ENCODE measurements at places on chromosomes 11 and 22.

GRCh38 chr11:102318469-102318868, 1.2 kb downstream of the BIRC3 start:
- DNase-seq = no peak

DNA sequence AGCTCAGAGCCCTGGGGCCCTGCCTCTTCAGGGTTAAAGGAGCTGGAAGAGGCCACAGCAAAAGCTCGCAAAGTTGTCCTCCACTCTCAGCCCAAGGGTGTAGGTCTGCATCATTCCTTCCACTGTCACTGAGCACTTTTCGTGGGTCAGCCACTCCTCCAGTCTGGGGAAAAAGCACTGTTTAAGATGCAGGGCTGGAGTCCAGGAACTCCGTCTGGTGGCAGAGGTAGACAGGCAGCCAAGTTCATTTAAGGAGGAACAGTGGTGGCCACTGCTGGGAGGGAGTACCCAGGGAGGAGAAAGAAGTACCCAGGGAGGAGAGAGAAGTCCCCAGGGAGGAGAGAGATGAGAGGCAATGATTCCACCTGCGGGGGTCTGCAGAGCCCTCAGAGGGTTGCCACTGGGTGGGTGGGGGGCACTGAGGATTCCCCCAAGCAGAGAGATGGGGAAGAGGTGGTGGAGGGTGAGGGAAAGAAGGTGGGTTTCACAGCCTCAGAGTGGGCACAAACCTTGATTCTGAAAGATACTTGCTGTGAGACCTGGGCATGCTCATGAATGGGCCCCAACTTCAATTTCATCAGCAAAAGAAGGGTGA, 70.0 kb upstream of the B3GAT1 start:
- DNase-seq = no peak

GRCh38 chr22:24836282-24836681, 30.3 kb downstream of the SGSM1 start:
- no peak for DNase-seq

- no peak for DNase-seq
Measured at GRCh38 chr11:108204376-108204775, 18.1 kb downstream of the NPAT start.

- DNase-seq = no peak
Measured at GRCh38 chr11:79201677-79202347, 239.0 kb downstream of the TENM4 start.

GRCh38 chr11:44927174-44927661, 23.5 kb downstream of the TP53I11 start:
- DNase-seq = no peak

- no peak for DNase-seq
Measured at GRCh38 chr22:25383892-25384291, 164.5 kb downstream of the CRYBB2 start.

GRCh38 chr11:78694152-78694551, 119.5 kb upstream of the NARS2 start:
- DNase-seq = no peak

- DNase-seq = no peak
Measured at GRCh38 chr22:42881982-42882656, 25.0 kb upstream of the ARFGAP3 start.

DNA sequence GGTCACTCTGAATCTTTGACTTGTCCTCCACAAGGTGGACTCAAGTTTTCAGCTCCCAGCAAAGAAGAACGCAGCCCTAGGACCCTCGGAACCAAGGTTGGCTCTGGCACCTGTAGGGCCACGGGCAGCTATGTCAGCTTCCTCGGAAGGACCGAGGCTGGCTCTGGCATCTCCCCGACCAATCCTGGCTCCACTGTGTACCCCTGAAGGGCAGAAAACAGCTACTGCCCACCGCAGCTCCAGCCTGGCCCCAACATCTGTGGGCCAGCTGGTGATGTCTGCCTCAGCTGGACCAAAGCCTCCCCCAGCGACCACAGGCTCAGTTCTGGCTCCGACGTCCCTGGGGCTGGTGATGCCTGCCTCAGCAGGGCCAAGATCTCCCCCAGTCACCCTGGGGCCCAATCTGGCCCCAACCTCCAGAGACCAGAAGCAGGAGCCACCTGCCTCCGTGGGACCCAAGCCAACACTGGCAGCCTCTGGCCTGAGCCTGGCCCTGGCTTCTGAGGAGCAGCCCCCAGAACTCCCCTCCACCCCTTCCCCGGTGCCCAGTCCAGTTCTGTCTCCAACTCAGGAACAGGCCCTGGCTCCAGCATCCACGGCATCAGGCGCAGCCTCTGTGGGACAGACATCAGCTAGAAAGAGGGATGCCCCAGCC, 2.2 kb downstream of the INPP5J start:
- no peak for DNase-seq

DNA sequence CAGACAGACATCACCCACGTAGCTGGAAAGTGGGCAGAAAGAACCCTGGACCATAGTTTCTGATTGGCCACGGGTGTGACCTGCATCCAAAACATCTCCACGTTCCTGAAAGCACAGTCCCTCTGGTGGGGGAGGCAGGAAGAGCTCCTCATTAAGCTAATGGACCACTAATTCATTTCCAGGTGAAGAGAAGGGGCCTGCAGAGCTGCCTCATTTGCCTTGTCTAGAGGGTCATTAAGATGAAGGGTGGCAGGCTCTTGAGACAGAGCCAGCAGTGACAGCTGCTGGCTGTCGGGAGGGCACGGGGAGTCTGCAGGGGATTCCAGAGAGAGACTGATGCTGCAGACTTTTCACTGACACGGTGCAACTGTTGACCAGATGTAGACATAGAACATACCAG, 149.6 kb upstream of the OPCML start:
- no peak for DNase-seq

DNA sequence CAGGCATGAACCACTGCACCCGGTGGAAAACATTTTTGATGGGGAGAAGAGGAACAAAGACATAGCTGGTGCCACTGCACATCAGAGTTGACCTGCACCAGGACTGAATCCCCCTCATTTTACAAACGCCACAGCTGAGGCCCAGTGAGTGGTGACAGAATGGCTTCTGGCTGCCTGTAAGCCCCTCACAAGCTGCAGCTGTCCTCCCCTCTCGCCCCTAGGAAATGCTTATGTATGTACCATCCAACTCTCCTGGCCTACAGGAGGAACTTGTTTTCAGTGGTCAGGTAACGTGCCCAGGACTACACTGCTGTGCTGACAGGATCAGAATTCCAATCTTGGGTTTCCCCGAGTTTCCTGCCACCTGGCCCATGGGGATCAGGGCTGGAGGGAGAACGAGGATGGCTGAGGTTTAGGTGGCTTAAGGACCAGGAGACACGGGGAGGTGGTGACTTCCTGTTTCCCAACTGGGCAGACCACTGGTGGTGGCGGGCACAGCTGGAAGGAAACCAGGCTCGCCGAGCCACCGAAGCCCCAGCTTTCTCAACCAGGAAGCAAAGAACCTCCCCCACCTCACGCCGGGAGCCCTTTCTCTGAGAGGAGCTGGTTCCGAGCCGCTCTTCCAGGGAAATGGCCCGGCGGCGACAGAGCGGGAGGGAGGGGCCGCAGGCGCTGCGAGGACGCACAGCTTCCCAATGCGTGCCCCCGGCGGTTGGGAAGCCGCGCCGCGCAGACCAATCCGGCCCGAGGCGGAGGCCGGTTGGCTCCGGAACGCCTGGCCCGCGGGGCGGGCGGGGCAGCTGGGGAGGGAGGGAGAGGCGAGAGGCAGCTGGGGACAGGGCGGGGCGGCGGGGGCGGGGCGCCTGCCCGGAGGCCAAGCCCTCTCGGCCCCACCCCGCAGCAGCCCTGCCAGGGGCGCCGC, 1.0 kb upstream of the LRFN4 start:
- peak; percentile 55 for DNase-seq

DNA sequence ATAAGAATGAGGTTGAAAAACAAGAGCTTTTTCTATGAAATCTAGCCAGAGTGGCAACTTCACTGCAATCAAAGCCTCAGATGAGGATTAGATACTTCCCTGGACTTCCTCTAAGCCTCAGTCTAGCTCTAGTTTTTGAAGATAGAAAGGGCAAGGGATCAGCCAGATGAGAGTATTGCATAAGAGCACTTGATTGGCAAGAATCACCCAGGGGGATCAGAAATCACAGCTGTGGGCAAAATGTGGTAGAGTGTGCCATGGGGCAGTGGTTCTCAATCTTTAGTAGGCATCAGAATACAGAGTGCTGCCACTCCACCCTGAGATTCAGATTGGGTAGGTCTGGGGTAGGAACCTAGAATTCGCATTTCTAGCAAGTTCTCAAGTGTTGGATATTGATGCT, 82.4 kb downstream of the EXT2 start:
- no peak for DNase-seq

DNA sequence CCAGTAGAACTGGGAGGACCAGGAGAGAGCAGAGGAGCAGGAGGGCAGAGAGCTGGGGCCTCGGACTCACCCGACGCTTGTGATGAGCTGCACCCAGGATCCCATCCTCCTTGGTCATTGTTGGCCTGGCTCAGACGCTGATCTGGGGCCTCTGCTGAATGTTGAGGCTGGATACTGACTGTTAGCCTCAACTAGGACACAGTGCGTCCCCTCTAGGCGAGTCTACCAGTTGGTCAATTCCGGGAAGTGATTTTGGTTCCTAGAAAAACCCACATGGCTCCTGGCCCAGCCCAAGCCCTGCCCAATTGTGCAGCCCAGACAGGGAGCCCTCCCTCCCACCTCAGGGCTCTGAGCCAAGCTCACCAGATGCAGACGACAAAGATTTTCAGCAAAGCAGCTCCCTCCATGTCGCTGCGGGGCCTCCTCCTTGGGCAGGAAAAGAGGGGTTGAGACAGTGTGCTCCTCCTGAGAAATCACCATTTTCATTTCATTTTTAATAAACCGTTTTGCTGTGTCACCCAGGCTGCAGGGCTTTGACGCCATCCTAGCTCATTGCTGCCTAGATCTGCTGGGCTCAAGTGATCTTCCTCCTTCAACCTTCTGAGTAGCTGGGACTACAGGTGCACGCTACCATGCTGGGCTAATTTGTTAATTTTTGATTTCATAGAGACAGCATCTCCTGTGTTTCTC, at the start of gene APOL4:
TSS of gene APOL4 (minus strand) at position 180 of the 690 bp plus-strand sequence. CDS start at position 105, 75 bp downstream.
- DNase-seq = no peak

DNA sequence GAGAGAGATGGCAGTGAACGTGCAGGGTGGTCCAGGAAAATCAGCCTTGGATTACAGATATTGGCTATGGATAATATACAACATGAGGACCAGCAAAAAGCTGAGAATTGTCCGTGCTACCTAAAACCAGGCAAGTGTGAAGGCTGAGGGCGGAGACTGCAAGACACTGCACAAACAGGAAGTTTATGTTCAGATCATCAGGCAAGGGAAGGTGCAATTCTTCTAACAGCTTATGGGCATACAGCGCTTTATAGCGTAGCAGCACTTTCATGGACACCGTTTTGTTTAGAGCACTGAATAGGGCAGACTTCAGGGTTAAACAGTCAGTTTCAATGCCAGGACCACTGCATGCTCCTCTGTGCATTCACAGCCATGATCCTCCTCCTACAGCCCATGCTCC, 93.1 kb upstream of the TMEM45B start:
- no peak for DNase-seq

GRCh38 chr11:73962101-73962705, 11.4 kb downstream of the DNAJB13 start:
- DNase-seq = no peak

DNA sequence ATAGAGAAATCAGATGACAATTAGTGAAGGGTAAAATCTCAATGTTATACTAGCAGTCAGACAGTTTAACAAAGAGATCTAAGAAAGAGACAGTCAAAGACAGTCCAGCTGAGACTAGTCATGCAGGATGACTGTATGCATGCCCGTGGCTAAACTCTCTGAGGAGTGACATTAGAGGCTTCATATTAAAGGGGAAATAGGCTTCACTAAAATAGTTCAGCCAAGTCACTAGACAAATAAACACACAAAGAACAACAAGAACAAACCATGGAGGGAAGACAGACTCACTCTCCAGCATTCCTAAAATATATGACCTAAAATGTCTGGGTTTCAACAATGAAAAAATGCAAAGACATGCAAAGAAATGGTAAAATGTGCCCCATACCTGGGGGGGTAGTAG, 18.6 kb upstream of the APLNR start:
- no peak for DNase-seq

DNA sequence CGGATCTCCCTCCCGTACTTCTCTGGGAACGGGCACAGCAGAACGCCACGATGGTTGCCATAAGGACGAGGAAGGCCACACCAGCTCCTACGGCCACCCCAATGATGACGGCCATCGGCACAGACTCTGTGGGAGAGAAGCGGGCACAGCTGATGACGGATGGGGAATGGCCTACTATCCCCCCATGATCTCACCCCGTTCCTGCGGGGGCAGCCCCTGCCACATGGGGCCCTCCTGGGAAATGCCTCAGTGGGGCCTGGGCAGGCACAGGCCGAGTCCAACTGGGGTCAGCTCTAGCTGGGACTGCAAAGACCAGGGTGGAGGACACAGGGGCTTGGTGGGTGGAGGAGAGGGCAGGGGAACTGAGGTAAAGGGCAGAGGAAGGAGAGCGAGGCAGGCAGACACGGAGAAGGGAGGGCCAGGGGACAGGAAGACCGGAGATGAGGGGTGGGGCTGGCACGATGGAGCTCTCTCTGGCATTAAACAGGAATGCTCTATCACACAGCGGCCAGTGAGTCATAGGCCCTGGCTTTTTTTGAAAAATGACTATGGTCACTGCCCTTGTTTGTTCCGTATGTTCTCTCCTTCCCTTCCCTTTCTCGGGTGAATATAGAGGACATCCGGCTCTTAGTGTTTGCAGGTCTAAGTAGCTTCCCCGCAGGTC, 76.0 kb downstream of the ST3GAL4 start:
- no peak for DNase-seq

DNA sequence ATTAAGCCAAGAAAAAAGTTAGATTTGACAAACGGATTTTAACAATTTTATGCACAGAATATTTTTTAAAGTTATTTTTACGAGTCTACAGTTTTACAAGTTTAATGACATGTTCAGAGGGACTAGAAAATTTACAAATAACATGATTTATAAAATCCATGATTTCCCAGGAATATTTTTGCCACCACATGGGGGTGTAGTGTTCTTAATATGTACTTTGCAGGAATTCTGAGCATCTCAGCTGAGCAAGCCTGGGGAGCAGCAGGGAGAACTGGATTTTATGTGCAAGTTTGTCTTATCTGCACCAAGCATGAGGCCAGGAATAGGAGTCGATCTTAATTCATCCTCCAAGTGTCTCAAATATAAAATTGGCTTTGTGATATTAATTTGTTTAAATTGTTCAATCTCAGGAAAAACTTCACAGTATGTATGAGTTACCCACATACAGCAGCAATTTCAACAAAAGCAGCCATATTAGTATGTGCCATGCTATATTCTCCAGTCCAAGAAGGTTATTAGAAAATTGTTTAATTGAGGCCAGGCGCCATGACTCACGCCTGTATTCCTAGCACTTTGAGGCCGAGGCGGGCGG, 826.3 kb downstream of the DLG2 start:
- DNase-seq = no peak

DNA sequence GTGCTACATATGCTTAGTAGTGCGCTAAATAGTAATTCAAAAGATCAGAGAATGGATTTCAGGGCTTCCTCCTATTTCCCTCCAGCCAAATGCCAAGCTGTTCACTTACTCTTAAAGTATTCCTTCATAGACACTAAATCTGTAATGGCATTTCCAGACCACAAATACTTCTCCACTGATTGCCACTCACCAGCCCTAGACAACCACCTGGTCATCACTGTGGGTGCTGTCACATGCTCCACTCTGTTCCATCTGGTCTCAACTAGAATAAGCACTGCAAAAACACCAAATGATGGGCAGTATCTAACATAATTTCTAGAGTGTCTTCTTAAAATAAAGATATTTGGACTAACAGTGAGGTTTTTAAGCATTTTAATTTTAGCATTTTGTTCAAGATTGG, 341.3 kb downstream of the AASDHPPT start:
- no peak for DNase-seq
